AG08395 (cell line): ENCODE measurements at places on chromosomes 1 and 21.

DNA sequence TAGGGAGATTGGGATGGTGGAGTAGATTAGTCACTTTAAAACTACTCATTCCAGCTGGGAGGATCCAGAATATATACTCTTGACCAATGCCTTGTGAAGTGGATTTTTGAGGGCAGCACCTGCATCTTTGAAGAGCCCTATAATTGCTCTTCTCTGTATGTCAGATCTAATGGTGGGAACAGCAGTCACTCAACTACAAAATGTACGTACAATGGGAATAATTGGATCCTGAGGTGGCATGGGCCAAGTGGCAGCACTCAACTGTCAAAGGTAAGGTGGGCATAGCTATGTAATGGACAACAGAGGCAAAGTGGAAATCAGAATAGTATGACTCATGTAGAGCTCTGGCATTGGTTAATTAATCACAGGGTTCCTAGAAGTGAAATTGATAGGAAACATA, 51.6 kb upstream of the KIAA0040 start:
- DNase-seq, result no peak

- no peak for DNase-seq
Measured at GRCh38 chr1:215887627-215888026, 320.5 kb downstream of the KCTD3 start.

GRCh38 chr1:172405912-172406311, 14.6 kb upstream of the C1orf105 start:
- DNase-seq, result no peak

DNA sequence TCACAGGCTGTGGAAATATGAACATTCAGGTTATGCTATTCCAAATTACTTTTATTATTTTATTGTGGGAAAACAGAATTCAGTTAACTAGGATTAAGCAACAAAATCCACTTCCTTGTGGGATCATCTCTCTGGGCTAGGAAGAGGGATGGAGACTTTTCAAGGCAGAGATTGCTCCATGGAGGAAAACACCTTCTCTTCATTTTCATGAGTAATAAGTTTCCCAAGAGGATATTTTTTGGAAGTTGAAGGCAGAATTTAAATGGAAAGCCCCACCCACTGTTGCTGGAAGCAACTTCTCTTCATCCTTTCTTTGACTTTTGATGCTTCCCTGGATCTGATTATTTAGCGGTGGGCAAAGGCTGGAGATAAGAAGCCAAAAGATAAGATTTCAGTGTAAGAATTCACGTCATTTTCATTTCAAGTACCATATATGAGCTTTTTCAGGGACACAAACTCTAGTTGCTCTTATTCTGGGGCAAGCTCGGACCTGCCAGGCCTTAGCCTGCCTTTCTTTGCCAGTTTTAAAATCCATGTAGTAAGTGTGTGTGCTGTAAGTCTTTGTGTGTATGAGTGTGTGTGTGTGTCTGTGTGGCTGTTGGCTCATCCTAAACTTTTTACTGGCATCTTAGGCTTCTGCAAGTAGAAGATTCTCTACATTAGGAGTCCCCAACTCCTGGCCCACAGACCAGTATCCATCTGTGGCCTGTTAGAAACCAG, 11.7 kb upstream of the IL24 start:
- DNase-seq, result no peak
